ENCODE measurements at places on chromosomes 16 and 17.

DNA sequence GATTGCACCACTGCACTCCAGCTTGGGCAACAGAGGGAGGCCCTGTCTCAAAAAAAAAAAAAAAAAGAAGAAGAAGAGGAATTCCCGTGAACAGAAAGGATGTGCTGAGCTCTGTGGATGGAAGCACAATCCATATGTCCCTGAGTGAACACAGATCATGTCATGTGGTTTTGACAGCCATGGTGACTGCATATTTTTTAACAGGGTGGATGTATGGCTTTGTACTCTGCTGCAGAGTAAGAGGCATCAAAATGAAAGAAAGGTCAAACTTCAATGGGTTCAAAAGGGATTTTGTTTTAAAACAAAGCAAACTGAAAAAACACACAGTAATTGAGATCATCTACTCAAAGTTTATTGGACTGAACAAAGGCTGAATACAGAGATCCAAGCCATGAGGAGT is 31.5 kb downstream of the MXRA7 start:
- DNase-seq: no peak

DNA sequence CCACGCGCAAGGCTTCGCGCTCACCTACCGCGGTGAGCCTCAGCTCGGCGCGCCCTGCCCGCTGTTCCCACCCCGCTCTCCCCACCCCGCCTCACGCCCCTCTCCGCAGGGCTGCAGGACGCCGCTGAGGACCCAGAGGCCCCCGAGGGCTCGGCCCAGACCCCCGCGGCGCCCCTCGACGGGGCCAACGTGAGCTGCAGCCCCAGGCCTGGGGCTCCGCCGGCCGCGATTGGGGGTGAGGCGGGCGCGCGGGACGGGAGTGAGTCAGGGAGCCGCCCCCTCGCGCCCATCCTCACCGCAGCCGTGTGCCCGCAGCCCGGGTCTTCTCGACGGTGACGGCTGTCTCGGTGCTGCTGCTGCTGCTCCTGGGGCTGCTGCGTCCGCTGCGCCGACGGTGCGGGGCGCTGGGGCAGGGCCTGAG is 1.9 kb upstream of the PAQR4 start:
- DNase-seq: no peak

GRCh38 chr17:70120425-70120824 is 45.4 kb downstream of the KCNJ16 start:
- DNase-seq: no peak

- no peak for DNase-seq
Measured at GRCh38 chr17:37888881-37889280, 35.3 kb upstream of the TBC1D3K start.

- DNase-seq: no peak
Measured at GRCh38 chr17:81033535-81034167, 1.3 kb upstream of the BAIAP2 start.

DNA sequence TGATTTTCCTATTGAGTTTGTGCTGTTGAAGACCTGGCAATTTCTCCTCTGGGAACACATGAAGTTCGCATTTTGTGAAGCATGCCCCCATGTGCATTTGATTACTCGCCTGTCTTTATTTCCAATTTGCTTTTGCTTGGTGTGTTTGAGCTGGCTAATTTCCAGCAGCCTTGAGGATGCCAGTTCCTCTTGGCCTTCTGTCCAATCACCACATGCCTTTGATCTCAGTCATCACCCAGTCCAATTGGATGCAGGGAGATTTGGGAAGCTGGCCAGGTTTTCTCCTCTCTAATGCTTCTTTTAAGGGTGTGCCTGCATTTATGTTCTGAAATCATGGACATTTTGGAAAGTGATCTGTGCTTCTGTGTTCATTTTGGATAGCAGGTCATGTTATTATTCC is 3.8 kb upstream of the TMEM100 start:
- no peak for DNase-seq

DNA sequence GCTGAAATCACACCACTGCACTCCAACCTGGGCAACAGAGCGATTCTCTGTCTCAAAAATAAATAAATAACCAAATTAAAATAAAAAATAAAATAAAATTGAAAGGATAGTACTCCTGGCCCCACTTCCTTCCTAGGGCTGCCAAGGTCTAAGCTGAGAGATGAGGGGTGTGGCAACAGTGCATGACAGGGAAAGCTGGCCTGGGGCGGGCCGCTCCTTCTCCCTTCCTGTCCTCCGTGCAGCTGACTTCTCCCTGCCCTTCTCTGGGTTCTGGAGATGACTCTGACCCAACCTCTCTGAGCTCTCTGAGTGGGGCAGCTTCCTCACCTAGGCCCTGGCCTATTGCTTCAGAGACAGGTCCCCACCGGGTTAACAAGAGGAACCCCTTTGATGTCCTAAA is 8.7 kb upstream of the SLC25A39 start:
- no peak for DNase-seq

DNA sequence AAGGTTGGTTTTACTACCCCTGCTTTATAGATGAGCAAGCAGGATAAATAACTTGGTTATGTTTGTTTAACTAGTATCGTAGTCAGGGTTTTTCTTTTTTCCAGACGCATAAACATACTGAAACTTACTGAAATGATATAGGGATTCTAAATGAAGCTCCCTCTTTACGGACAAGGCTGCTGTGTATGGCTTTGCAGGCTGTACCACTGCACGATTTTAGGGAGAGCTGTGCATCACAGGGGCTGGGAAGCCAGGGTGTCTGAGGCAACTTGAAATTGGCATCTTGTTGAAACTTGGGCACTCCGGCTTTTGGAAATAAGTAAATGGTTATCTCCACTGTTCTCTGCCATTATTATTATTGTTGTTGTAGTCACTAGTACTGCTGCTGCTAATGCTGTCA is 218.1 kb upstream of the CDH8 start:
- DNase-seq: no peak

GRCh38 chr16:2819939-2820835 is 3.1 kb downstream of the PRSS21 start:
- DNase-seq: no peak

DNA sequence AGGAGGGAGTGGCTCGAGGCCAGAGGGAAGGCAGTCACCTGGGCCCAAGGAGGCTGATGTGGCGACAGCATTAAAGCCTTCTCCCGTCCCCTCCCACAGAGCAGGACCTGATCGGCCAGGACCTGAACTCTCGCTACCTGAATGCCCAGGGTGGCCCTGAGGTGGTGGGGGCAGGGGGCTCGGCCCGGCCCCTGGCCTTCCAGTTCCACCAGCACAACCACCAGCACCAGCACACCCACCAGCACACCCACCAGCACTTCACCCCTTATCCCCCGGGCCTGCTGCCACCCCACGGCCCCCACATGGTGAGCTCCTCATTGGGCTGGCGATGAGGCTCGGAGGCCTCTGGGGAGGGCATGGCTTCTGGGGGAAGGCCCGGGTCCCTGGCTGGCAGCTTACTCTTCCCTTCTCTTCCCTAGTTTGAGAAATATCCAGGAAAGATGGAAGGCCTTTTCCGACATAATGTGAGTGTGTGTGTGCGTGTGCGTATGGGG is 6.4 kb downstream of the FBRS start:
- DNase-seq: no peak

DNA sequence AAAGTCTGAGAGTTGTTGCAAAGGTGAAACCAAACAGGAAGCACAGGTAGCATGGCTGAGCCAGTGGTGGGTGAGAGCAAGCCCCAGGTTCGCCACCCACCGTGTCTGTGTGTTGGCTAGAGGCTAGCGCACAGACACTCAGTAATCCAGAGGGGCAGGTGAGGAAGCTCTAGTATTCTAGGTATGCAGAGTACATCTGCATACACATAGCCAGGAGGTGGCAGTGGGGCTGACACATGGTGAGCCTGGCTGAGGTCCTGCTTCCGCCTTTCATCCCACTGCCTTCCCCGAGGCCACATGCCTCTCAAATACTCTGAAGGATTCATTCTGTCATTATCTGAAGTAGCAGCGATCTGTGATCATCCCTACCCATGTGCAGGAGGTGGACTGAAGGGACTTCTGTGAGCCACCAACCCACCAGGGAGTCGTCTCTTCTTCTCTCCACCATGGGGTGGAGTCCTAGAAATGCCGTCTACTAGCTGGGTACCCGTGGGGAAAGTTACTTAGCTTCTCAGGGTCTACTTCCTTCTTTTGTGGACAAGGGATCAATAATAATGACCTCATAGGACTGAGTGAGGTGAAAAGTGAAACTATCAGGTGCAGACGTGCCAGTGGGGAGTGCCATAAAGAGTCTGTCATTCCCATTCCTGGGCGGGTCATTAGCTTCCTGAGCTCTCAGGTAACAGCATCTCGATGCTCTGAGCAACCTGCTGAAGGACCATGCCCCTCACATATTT is 36.0 kb upstream of the ICAM2 start:
- no peak for DNase-seq

DNA sequence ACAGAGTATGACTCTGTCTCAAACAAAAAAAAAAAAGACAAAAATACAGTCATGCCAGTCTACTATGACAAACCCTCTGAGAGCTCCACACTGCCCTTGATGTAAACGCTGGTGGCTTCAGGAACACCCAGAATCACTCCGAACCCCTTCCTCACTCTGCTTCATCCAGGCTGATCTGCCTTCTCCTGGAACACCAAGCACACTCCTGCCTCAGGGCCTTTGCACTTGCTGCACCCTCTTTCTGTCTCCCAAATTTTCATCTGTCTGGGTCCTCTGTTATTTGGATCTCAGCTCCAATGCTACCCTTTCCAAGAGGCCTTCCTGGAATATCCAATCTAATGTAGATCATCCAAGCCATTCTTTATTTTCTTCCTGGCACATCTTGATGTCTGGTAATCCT is 7.9 kb upstream of the SLC39A11 start:
- DNase-seq: no peak

DNA sequence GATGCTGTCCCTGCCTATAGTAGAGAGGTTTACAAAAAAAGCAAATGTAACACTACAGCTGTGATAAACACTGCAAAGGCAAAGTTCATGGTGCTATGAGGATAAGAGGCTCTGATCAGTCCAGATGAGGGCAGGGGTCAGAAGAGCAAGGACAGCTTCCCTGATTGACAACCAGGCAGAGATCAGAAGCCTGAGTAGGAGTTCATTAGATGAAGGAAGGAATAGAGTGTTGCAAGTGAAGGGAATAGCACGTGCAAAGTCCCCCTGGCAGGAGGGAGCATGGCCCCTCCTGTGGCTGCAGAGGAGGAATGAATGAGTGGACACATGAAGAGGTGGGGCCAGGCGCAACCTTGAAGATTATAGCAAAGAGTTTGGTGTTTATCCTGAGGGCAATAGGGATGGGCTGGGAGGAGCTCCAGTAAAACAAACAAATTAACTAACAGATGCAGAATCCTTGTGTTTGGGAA is 208.4 kb upstream of the IRX5 start:
- DNase-seq: no peak

DNA sequence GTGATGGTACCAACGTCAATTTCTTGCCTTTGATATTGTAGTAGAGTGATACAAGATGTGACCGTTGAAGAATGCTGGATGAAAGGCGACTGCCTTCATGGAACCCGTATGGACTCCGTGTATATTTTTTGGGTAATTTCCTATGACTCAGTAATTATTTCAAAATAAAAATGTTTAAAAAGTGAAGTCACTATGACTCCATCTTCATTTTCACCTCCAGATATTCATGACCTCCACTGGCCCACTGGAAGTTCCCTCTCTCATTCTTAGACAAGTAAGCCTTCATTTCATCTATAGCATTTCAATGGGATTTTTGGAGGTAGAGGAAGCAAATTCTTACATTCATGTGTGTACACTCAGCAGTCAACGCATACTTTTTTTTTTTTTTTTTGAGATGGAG is 111.8 kb upstream of the NUDT7 start:
- no peak for DNase-seq

GRCh38 chr16:69626256-69626655 is 60.5 kb downstream of the NFAT5 start:
- DNase-seq: no peak

GRCh38 chr16:58503863-58504688 is 4.1 kb downstream of the NDRG4 start:
- no peak for DNase-seq

DNA sequence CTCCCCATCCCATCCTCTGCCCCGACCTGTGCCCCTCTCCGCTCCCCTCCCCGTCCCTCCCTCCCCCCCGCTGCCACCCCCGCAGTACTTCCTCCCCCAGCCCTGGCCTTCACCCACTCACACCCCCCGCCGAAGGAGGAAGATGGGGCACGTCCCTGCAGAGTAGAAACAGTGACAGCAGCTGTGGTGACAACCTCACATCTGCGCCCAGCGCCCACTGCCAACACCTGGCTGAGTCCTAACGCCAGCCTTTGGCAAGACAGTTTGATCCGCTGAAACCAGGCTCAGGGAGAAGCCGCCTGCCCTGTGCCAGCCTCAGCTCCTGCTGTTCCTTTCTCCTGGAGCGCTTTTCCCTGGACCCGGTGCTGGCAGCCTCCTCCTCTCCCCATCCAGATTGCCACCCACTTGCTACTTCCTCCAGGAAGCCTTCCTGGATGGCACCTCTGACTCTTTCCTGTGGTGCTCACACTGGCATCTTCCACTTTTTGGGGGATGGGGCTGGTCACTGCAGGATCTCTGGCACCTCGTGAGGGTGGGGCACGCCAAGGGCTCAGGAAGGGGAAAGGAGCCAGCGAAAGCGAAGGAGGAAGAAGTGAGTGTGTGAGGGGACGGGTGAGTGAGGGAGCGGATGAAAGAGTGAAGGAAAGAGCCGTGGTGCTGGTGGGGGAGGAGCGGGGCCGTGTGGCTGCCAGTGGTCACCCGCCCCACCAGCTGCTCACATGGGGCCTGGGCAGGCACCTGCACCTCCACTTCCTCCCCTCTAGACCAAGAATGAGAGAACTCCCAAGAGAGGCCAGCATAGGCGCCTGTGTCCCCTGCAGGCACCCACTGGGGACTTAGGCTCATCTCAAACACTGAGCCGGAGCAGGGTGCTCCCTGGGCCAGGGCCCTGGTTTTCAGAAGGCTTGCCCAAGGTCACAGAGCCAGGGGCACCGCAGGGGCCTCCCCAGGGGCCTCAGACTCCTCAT is 27.0 kb downstream of the ZFPM1 start:
- DNase-seq: no peak

Data from activated CD4-positive, alpha-beta T cell treated with anti-CD3 and anti-CD28 coated beads for 24 hours (primary cell).